Smooth muscle cell of the pulmonary artery (primary cell): ENCODE measurements at places on chromosomes 6 and 20. TPM values are rescaled to one million over a fixed set of nuclear protein-coding genes. Genes with fewer than 3 reads are reported as not detected.

The SPATA25 gene
- total RNA-seq: 0.65 and 2.0 TPM in 2 replicates

The TRAPPC3L gene
- 0.07 TPM in 1 of 2 replicates, not detected in the other for total RNA-seq

The FLOT1 gene
- total RNA-seq: 102 and 110 TPM in 2 replicates

The LPIN3 gene
- total RNA-seq: 7.0 and 8.3 TPM in 2 replicates

The OR2J3 gene
- not detected in 2 replicates for total RNA-seq

The DEFB124 gene
- total RNA-seq: not detected in 2 replicates
